T47D (cell line): ENCODE measurements at places on chromosomes 3 and 15.
A peak's percentile ranks its signal among the peaks of the same experiment; 100 is the strongest.

- no peak for DNase-seq
Measured at GRCh38 chr3:53486961-53487654, 7.3 kb upstream of the CACNA1D start.

DNA sequence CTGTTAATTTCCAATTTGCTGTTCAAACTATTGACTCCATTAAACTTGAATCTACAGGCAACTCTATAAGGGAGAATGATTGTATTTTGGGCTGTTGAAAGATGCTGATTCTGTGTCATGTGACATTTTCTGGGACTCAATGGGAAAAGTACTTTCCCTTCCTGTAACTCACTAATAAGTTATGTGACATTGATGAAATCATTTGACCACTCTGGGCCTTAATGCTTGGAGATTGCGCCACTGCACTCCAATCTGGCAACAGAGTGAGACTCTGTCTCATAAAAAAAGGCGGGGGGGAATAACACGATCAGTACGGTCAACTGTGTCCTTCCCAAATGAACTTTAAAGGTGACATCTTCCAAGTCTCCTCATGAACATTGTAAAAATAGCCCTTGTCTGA is 215.2 kb upstream of the SGO1 start:
- no peak for DNase-seq

DNA sequence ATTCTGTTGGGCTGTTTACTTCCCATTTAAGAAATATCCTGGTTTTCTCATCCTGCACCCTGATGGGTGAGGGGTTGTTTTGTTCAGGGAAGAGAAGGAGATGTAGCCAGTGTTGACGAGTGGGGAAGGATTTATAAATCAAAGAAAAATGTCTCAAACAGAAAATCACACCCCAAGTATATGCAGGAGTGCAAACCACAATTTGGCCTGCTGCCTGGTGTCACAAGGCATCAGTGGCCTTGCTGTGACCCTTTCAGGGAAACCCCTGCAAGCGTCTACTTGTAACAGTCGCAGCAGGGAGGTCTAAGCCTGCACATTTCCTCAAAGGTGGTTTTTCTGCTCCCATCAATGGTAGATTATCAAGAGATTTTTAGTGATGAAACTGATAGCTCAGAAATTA is 132.6 kb upstream of the LRRN1 start:
- no peak for DNase-seq

DNA sequence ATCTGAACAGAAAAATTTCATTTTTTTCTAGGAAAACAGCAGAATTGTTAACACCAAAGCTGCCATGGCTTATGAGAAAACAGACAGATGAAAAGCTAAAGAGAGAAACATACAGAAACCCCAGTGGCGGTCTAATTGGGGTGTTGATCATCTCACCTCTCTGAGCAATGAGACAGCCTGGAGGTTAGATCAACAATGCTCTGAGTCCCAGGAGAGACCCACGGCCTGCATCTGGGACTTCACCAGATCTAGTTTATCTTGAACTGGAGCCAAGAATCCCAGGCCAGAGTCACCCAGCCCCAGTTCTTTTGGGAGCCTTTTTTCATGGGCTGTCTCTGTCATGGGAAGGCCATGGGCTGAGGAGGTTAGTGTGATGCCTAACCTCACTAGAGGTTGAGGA is 3.5 kb upstream of the GALNT15 start:
- DNase-seq, result no peak

DNA sequence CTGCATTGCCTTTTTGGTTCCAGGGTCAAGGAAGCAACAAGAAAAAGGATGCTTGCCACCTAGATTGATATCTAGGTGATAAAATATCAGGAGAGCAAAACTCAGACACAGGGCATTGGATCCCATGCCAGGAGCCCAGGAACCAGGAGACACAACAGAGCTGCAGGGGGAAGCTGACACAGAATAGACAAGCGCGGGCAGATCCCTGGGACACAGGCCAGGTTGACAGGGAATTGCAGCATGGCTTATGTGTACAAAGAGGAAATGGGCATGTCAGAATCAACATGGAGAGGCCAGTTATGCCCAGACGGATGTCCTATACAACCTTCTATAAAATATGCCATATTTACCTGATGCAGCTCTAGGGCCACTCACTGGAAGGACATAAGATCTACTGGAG is 84.2 kb downstream of the SEMA6D start:
- DNase-seq, result no peak

GRCh38 chr3:136050250-136050649 is 84.7 kb downstream of the PPP2R3A start:
- no peak for DNase-seq

DNA sequence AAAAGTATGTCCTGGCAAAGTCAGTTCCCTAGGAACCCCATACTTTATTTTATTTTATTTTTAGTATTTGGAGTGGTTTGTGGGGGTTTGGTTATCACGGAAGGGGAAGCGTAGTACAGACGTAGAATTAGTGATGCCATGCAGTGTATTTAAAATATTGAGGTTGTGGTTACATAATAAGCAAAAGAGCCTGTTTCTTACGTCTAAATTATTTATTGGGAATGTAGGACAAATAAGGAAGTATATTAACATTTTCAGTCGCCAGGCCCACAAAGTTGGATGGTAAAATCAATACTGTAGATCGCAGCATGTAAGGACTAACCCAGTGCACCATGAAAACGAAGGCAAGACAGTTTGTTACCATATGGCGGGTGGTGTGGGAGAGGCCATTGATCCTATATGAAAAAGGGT is 558 bp downstream of the DTWD1 start:
- no peak for DNase-seq

DNA sequence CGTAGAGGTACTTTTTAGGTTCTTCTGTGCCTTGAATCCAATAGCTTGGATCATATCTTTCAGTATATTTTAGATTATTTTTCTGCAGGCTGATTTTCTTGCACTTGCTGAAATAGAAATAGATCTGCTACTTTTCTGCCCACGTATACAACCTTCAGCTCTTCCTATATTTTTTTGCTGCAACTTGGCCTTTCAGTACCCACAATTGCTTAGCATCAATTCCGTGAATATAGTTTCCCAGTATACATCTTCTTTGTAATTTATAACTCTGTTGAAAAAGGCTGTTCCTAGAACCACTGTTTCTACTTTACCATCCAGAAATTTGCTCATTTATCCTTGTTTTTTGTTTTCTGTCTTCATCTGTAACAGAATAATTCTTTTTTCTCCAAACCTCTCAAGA is 36.2 kb downstream of the GTF2E1 start:
- no peak for DNase-seq

DNA sequence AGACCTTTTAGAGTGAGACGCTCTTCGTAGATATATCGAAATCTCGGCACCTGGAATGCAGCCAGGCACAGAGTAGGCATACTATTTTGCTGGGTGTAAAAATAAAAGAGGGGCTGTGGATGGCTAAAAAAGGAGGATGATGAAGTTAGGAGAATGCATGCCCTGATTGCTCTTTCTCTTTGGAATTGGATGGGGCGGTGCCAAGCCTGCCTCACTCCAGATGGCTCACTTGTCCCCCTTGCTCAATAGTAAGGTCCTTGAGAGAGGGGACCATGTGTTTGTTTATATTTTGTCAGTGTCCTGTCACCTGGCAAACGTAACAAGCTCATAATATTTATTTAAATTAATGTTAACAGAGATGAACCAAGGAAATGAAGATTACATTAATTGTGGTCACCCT is 33.0 kb downstream of the SNRK start:
- no peak for DNase-seq

DNA sequence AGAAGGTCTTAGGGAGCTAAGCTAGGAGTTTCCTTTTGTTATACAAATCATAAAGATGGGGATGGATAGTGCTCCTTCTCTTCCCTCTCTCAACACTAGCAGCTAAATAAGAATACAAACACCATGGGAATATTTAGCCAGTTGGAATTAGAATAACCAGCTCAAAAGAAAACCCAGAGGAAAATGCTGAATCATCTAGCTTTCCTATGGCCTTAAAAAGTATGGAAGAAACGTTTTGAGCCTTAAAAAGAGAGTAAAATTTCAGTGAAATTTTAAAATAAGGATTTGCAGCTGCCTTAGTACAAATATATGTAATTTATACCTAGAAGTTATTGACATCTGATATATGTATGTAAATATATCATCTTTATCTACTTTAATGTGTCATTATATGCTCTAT is 245.8 kb downstream of the STXBP5L start:
- no peak for DNase-seq

DNA sequence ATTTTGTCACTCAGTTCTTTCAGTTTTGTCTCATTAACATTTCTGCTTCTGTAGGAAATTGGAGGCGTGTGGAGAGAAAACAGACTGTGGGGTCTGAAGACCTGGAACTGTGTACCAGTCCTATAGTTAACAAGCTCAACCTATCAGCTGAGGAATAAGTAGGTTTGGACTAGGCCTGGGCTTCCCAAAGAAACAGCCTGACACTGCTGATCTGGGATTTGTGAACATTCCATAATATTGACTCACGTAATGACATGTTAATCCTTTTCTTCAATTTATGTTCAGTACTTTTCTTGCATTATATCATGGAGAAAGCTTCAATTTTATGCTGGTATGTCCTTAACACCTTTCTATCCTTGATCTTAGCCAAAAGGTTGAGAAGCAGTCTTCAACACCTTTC is 181.6 kb upstream of the RORA start:
- no peak for DNase-seq

DNA sequence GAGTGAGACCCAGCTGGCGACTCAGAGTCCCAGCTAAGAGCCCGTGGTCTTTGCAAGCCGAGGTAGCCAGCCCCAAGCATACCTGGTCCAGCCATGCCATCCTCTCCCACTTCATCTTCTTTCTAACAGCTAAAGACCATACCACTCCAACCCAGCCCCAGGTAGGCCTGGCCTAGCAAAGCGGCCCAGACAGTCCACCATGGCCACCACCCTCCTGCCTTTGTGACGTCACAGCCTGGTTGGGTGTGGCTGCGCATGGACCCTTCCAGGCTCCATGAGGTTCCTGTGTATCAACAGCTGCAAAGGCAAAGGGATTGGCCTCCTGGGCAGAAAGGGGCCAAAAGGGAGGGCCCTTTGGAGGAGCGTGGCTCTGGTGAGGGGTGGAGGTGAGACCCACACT is 4.1 kb downstream of the NTRK3 start:
- DNase-seq, result no peak

DNA sequence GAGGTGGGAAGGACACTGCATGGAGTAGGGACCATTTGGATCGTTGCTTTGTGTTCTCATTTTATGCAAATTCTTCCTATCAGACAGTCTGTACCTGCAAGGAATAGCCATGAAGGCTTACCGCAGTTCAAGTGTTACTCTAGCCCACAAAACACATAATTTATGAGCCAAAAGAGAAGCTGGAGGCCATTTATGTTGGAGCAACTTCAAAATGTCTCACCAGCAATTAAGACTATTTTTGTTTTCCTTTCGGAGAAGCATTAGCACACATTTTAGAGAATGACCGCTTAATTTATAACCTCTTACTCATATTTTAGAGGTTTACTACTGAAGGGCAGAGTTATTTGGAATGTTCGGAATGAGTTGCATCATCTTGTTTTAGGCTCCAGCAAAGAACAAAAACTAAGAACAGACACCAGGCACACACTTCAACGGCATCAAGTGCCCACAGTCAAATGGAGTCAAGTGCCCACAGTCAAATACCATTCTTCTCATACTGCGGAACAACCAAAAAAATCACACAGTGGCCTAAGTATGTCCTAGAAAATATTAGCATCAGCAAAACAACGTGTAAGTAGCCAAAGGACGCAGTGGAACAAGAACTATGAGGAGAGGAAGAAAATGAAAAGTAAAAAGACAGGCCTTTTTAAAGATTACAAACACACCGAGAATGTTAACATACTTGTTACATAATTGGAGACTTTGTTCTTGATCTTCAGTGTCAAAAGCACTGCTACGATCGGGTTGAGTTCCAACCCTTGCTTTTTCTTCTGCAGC is 17.5 kb upstream of the GOLGA8J start:
- DNase-seq, result no peak

- DNase-seq, result no peak
Measured at GRCh38 chr3:50322115-50322385, 495 bp downstream of the HYAL2 start.

DNA sequence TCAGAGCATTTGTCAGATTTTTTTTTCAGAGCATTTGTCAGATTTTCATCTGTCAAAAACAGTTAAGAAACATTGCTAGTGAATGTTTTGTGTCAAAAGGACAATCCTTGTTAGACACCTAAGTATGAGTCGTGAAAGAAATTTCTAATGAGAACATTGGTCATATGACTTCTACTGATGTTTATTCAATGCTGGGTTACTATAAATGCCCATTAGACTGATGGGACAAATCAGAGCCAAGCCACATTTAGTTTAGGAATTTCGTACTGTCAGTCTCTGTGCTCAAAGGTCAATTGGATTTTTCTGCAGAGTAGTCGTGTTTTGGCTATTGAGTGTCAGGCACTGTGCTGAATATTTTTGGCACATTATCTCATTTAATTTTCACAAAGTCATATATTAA is 31.6 kb downstream of the TSC22D2 start:
- DNase-seq, result no peak

- peak; percentile 64 for DNase-seq
Measured at GRCh38 chr3:23809840-23810342, 4.1 kb downstream of the UBE2E1 start.

DNA sequence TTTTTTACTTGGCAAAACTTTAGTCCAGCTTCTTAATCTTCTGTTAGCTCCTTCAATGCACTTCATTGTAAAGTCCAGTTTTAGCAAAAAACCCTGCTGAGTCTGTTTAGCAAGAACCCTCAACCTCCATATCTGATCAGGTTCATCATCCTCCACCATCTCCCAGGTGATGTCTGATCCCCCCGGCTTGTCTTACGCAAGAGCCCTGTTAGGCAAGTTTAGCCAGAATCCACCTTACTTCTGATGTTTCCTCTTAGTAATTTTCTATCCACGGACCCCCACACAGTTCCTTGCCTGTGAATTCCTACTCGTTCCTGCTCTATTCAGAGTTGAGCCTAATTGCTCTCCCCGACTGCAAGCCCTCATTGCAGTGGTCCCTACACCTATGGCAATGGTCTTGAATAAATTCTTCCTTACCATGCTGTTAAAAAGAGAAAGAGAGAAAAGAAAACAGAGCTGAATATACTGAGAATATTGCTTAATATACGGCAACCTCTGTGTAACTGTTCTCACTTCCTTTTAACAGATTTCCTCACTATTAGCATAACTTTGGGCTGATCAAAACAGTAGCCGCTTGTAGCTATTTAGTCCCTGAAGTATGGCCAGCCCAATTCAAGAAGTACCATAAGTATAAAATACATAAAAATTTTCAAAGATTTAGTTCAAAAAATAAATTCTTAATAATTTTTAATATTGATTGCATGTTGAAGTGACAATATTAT is 78.7 kb upstream of the MME start:
- DNase-seq, result no peak

- no peak for DNase-seq
Measured at GRCh38 chr3:127770671-127771355, 51.5 kb downstream of the MGLL start.
